ENCODE measurements at places on chromosomes 12 and 14.

DNA sequence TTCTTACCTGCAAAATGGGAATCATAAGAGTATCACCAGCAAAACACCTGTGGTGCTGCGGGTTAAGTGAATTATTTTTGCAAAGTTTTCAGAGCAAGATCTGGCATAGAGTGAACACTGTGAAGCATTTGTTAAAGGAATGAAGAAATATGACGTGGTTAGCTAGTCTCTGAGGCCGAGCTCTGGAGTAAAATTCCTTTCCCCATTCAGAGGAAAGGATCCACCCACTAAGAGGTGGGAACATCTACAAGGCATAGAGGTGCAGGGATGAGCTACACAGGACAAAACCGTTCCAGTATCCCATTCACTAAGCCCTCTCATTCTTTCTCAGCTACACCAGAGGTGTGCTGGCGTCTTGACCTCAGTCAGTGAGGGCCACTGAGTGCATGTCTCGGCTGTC lies 48.5 kb downstream of the JAG2 start:
- no peak for DNase-seq

- no peak for DNase-seq
Observed at GRCh38 chr12:18966954-18967353, 162.6 kb upstream of the PLEKHA5 start.

- peak; percentile 76 for DNase-seq
Observed at GRCh38 chr12:132162508-132163031, 18.3 kb downstream of the NOC4L start.

DNA sequence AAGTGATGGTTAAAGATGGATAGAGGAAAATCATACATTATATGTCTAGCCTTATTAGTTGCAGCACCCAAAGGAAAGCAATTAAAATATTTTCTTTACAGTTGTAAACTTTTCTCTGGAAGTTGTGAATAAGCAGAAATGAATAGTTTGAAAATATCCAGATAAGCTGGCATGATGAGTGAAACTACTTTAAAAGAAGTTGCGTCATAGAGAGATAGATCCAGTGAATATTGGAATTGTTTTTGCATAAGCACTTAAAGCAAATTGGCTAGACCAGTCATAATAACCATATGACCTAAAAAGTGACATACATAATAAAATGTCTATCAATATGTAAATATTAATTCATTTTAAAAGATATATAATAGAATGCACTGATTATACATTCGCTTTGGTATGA lies 132.1 kb downstream of the SOX5 start:
- no peak for DNase-seq

GRCh38 chr14:24143511-24143910 lies 2.1 kb upstream of the EMC9 start:
- peak; percentile 31 for DNase-seq

DNA sequence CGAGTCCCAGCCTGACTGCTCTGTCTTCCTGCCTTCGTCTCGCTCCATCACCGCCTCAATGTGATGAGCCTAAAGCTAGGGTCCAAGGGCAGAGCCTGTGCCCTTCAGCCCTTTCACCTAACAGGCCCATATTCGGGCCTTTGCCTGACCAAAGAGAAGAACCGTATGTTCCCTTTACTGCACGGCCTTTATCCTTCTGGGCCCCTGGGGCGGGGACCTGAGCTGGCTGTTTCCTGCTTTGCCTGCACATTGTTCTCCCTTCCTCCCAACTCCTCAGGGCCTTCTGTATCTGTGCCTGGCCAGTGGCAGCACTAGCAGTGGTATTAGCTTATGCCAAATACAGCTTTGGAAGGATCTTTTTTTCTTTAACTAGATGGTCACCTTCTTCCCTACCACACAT lies 8.5 kb upstream of the MYL6B start:
- no peak for DNase-seq

GRCh38 chr12:48936379-48936979 lies 11.2 kb upstream of the FKBP11 start:
- DNase-seq = peak; percentile 82

DNA sequence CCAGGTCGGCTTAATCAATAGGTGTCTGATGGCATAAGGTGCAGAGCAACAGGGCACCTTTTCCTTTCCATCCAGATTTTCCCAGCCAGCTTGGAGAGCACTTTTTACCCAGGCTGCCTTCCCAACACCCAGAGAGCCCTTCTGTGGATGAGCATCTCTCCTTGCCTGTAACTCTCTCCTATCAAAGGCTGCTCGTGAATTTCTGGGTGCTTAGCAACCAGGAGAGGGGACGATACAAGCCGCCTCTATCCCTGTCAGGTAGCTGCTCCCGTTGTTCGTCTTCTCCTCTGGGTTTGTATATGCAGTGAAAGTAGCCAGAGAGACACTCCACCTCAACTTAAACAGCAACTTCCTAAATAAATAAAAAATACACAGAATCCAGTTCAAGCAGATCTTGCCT lies 124.2 kb downstream of the CACNA1C start:
- DNase-seq = no peak

- DNase-seq = no peak
Observed at GRCh38 chr12:114690267-114691135, 6.5 kb upstream of the TBX3 start.

DNA sequence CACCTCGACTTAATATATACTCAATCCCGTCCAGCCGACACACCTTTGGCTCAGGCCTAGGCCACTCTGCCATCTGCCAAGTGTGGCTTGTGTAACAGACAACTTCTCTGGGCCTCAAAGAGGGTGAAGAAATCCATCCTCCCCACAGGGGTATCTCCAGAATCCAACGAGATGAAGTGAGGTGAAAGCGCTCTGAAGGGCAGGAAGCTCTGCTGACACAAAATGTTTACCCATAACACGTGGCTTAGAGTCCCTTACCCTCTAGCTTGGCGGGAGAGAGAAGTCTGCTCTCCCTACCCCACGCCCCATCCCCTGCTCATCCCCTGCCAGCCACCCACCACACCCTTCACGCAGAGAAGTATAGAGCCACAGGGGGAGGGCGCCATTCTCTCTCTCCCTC lies 13.0 kb downstream of the ZBTB39 start:
- no peak for DNase-seq

GRCh38 chr14:46769292-46769691 lies 117.7 kb upstream of the RPL10L start:
- no peak for DNase-seq

DNA sequence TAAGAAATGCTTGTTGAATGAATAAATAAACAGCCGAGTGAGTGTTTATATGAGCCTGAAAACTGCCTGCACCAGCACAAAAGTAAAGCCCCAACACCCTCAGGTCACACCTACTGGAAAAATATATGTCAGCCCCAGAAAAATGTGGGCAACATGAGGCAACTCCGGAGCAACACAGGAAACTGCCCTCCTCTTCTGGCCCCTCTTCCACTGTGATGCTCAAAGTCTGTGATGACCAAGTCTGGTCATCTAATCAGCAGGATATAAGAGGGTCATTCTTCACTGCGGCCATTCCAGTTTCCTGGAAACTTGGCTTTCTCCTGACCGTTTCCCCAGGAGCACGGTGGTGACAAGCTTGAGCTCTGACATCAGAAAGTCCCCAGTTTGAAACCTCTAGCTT lies 159.6 kb upstream of the PZP start:
- no peak for DNase-seq

DNA sequence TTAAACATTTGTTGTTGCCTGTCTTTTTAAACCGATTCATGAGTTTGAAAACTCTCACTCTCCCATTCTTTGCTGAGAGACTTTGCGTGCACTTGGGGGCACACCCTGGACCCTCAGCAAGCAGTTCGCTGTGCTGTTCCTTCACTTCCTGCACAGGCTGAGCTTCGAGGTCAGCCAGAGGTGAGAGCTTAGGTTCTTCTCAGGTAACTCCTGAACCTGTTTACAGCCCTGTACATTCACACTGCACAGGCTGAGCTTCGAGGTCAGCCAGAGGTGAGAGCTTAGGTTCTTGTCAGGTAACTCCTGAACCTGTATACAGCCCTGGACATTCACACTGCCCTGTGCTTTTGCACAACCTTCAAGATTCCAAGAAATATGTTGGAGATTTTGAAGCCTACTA lies 9.8 kb upstream of the CLECL1 start:
- no peak for DNase-seq

GRCh38 chr14:73058922-73059673 lies 764 bp downstream of the RBM25 start:
- peak; percentile 60 for DNase-seq

DNA sequence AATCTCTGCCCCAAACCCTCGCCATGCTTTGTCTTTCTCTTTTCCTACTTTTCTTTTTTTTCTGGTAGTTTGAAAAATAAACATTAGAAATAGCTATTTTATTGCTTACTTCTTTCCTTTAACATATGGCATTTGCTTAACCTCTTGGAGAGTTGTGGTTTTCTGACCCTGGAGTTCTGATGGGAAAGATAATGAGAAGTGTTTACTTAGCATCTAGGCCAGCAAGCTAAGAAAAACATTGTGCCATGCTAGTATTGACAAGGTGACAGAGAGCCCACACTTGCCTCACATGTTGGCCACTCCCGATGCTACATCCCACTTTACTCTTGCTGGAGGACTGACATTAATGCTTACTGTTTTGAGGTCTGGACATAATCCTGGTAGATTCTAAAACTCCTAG lies 886.2 kb downstream of the DIO2 start:
- DNase-seq = no peak

DNA sequence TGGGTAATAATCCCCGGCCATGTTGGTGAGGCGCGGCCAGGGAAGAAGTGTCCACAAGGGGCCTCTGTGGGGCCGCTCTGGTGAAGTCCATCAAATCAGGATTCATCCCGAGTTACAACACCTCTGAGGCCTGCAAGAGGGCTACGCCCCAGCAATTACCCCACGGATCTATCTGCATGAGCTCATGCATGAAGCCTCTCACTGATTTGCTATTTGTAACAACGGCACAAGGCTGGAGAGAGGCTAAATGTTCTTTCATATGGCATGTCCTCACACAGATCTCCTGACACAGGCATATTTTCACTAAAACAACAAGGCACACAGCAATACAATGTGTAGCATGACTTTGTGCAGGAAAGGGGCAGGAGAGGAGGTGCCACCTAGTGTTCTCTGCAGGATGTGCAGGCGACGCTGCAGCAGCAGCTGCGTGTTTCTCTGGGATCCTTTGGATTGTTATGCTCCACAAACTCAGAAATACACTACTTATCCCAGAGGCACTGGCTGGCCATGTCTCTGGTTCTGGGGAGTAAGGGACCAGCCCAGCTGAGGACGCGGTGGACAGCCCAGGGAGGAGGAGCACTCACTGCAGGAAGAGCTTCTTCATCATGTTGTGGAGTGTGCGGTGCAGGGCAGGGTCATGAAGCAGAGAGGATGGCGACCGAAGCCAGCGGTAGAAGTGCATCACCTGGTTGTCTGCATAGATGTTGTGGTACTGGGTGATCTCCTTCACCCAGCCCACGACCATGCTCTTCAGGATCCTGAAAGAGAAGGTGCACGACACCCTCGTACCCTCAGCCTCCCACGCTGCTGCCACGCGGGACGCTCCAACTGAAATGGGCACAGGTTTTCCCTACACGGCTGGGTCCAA lies 20.2 kb downstream of the P2RX2 start:
- DNase-seq = peak; percentile 60

Data from fibroblast of the aortic adventitia (primary cell).